Stimulated activated CD4-positive, alpha-beta T cell treated with anti-CD3 and anti-CD28 coated beads, Interleukin-1b, Interleukin-23, amount 100 ng/mL, for 48 hours (primary cell): ENCODE measurements at places on chromosomes 5 and 9.

DNA sequence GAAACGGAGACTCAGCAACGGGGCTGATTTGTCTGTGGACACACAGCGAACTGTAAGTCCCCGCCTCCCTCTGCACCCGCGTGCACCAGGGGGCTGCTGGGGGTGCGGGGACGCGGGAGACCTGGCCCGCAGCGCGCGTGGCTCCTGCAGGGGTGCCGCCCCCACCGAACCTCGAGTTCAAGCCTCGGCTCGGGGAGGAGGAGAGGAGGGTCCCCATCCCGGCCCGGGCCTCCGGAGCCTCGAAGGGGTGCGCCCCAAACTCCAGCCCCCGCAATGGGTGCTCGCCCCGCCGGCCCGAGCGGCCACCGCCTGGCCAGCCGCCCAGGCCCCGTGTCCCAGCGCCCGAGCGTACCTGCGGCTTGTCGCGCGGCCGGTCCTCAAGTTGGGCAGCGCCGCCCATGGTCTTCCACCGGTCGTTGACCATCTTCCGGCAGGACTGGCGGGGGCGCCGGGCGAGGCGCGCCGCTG, 829 bp downstream of the FIBCD1 start:
- no peak for DNase-seq

DNA sequence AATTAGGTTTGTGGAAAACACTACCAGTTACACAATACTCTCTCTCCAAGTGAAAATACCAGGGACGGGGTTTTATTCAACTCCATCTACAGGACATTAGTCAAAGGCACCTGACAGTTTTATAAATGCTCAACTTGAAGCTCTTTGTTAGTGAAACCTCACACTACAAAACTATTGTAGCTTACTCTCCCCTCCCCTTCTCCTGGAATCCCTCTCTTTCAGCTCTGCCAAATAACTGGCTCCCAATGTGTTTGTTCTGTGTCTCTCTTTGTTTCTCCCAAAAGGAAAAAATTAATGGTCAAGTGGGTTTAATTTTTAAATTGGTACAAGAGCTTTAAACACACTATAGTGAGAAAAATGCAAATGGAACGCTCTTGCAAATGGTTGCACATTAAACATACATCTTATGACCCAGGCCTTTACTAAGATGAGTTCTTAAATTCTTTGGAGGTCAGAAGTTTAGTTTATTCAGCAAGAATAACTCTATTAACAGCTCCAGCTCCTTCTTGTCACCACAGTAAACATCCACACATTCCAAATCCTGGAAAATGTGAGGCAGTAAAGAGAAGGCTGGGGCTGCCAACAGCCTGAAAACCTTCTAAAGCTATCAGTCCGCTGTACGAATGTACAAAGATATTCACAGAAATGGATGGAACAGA, 48.4 kb downstream of the ZNF608 start:
- no peak for DNase-seq

DNA sequence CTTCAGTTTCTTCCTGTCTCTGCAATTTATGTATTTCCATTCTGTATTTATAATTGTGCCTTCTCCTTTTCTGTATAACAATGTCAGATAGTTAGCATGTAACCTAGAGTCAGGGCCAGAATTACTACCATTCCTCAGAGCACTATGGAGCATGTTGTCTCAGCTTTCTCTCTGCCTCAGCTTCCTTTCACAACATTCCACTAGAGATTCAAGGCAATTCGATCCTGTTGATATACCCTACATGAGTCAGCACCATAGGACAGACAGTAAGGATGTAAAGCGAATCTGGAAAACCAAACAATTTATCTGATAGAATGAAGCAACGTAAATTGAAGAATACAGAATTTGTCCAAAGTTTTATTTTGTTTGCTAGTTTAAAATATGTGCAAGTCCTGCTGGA, 728.3 kb upstream of the SEMA6A start:
- no peak for DNase-seq

DNA sequence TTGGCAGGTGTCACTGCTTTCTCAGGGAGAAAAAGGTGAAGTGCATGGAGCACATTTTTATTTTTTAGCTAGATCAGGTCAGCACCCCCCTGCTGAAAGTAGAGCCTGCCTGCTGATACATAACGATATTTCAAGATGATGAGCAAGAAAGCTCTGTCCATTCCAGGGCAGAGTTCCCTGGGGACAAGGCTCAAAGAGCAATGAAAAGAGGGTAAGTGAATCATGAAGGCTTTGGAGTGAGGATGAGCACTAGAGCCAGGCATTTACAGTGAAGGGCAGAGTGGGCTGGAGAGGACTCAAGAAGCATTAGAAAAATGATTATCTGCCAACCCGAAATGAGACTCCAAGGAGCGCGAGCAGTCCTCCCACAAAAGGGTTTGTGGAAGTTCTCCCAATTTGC, 345.7 kb downstream of the TLE4 start:
- no peak for DNase-seq

DNA sequence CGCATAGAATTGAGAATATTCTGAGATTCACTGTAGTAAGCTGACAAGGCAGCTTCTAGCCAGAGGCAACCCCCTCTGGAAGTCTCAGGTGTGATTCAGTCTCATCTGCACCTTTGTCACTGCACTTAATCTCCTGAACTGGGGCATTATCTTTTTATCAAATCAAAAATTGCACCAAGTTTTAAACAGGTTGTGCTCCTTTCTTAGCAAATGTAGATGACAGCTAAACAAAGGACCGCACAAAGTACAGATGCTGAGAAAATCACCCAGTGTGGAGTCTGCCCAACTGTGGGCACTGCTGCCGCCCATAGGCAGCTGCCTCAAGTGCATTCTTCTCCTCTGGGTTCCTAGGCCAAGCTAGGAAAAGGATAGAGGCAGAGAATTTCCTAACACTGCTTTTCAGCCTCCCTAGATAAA, 51.1 kb downstream of the STARD4 start:
- DNase-seq = no peak

DNA sequence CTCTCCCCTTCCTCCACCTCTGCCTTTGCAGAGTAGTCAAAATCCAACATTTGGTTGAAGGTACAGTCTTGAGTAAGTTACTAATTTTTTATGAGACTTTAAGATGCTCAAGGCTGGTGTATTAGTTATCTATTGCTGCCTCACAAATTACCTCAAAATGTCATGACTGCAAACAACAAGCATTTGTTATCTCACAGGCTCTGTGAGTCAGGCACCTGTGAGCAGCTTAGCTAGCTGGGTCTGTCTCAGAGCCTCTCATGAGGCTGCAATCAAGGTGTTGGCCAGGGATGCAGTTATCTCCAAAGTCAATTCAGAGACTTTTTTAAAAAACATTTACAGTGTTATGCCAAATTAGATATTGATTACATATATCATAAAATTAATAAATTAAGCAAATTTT, 371.3 kb upstream of the RGMB start:
- no peak for DNase-seq

DNA sequence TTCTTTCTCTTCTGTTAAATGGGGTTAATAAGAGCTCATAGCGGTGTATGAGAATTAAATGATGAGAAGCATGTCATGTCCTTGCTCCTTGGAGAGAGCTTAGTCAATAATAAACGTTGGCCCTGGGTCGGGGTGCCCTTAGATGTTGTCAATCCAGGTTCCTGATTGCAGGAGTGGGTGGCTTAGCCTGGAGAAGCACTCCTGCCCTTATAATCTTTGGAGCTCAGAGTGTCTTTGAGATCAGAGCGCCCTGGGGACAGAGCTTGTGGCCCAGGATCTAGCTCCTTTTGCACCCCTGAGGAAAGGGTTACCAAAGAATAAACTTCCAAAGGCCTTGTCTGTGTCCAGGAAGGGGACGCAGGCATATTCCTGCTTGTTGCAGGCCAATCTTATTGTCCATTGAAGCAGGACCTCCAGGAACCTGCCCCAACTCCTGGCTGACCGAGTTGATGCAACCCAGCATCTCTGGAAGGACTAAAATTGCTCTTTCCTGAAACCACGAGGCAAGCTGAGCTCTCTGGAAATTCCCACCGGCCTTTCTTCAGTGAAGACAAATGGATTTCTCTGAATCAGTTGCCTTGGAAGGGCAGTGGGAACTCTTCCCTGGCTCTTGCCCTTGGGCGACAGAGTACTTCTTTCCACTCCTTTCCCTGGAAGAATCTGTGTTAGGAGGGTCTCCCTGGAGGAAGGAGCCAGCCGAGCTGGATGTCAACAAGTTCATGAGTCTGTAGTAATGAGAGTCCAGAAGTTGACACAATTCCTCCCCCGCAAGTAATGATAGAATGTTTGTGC, 6.4 kb upstream of the AMBP start:
- DNase-seq = no peak

DNA sequence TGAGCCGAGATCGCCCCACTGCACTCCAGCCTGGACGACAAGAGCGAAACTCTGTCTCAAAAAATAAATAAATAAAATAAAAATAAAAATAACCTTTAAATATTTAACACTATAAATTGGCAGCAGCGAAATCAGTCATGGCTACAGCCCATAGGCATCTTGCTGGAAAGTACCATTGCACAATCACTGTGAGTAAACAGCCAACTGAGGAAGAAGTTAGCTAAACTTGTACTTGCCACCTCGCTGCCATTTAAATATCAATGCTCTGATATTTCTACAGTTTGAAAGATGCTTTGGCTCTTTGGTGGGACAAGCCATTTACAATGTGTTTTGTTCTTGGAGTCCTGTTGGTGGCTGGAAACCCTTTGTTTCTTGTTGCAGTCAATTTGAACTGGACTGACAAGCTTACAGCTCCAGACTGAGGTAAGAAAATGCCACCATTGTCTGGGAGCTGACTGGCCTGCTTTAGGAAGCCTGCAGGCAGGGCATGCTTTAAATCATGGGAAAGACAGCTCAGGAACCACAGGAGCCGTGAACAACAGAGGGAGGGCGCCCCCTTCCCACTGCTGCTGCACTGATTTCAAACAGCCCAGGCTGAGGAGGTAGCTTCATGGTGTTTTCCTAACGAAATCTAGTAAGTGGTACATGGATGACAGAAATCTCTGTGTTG, 322.8 kb upstream of the RFX3 start:
- no peak for DNase-seq

- no peak for DNase-seq
Measured at GRCh38 chr5:144040615-144041305, 129.7 kb downstream of the YIPF5 start.

GRCh38 chr5:134738133-134738962, at the start of gene CAMLG:
Gene CAMLG, plus strand, starts transcription at chr5:134738548. Its CDS starts 73 bp downstream, at chr5:134738621.
- DNase-seq = peak; percentile 98

DNA sequence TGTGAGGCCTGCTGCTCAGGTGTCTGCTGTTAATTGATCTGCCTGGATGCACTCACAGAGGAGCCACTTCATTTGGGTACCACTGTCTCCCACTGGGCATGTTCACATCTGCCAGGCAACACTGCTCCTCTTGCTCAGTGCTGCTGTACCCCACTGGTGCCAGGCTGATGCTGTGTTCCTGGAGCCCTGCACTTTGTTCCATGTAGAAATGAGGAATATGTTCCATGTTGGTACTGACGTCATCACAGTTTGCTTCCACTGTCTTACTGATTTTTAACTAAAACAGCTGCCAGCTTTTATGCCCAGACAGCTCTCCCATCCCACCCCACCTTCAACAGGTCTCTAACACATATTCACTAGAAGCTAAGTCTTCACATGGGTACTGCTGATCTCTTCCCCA, 355.7 kb downstream of the LRRC70 start:
- no peak for DNase-seq

GRCh38 chr5:123035918-123036390, 571 bp downstream of the PPIC start:
- DNase-seq = no peak

- DNase-seq = no peak
Measured at GRCh38 chr9:8365029-8365428, 565.5 kb upstream of the DMAC1 start.

DNA sequence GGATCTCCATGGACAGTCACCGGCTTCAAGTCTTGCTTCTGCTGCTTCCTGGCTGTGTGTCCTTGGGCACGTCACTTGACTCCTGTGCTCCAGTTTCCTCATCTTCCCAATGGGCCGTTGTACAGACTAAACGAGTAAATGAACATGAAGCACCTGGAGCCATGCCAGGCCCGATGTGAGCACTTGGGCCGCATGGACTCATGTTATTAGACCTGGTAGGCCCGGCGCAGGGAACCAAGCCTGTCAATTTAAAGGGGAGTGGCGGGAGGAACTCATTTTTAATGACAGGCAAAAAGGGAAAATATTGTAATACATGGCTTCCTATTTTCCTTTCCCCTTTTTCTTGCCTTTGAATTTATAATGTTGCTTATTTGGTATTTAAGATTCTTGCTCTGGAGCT, 47.5 kb downstream of the TENT4A start:
- no peak for DNase-seq

DNA sequence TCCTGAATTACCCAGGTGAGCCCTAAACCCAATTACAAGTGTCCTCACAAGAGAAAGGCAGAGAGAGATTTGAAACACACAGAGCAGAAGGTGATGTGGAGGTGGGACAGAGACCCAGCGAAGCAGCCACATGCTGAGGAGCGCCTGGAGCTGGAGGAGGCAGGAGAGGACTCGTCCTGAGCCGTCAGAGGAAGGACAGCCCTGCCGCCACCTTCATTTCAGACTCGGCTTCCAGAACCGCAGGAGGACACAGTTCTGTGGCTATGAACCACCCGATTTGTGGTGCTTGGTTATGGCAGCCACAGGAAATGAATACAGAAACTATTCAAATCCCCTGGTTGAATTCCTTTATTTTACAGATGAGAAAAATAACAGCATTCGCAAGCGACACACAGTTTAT, 16.4 kb upstream of the FBP1 start:
- DNase-seq = no peak

DNA sequence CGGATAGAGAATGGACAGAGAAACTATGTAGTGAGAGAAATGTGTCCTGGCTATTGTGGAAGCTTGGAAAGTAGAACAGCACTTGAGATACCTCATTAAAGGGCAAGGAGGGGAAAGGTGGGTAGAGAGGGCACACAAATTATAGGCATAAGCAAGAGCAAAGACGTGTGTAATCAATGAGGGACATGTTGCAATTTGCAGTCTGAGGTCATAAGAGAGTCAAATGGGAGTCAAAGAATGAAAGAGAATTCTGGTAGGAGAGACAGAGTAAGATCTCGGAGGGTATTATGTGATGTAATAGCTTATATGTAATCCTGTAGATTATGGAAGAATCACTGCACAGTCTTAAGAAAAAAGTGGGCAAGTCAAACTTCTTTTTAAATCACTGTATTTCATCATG, 312.0 kb upstream of the RGMB start:
- DNase-seq = no peak

DNA sequence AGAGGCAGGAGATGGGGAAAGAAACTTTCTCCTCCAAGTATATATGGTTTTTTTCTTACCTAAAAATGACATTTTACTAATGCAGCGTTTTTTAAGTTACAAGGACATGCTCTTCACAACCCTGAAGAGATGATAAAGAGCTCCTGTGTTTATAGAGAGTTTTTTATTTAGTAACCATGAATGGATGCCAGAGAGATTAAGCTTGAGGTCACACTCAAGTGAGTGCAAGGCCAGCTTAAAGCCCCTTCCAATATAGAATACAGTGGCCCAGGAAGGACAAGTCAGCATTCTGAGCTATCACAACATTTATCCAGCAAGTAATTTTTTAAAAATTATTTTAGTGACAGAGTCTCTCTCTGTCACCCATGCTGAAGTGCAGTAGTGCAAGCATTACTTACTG, 6.7 kb upstream of the HAVCR2 start:
- DNase-seq = no peak
